ENCODE measurements at places on chromosomes 11 and 22.

- DNase-seq = no peak
These were observed 3.5 kb upstream of the TCF20 start for GRCh38 chr22:42273855-42274451.

- no peak for DNase-seq
These were observed 244.3 kb upstream of the SORL1-AS1 start for GRCh38 chr11:121696931-121697670.

GRCh38 chr11:94049351-94049750 is 28.2 kb downstream of the HEPHL1 start:
- no peak for DNase-seq

GRCh38 chr22:45868571-45869339 is 108.2 kb downstream of the WNT7B start:
- DNase-seq = no peak

DNA sequence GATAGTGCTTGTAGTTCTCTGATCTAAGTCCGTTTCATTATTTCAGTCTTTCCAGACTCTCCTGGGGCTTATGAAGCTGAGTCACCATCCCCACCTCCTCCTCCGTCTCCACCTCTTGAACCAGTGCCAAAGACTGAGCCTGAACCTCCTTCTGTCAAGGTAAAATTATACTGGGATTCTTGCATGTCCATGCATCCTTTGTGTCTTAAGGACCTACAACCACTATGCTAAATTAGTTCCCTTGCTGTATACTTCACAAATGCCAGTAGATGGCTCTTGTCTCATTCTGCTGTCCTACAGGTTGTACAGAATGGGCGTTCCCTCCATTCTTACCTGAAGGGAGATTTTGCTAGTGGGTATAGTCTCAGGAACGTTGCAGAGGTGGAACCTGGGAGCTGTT is 42.2 kb downstream of the POLD3 start:
- DNase-seq = no peak

DNA sequence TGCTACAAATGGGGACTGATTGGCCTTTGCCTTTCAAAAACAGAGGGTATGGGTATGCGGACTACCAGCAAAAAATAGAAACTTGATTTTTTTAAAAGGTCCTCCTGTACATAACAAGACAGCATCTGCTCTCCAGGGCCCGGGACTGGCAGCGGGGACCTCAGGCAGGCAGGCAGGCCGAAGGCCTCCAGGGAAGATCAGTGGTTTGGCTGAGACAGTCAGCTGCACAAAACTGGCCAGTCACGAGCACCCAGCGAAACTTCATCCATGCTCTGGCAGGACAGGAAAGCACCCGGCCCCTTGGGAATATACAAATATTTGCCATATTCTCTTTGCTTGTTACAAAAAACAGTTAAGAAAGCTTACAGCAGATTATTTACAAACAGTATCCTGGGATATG is 11.0 kb downstream of the RPL27A start:
- no peak for DNase-seq

- DNase-seq = no peak
These were observed 133.4 kb downstream of the DBX1 start for GRCh38 chr11:20026629-20027555.

DNA sequence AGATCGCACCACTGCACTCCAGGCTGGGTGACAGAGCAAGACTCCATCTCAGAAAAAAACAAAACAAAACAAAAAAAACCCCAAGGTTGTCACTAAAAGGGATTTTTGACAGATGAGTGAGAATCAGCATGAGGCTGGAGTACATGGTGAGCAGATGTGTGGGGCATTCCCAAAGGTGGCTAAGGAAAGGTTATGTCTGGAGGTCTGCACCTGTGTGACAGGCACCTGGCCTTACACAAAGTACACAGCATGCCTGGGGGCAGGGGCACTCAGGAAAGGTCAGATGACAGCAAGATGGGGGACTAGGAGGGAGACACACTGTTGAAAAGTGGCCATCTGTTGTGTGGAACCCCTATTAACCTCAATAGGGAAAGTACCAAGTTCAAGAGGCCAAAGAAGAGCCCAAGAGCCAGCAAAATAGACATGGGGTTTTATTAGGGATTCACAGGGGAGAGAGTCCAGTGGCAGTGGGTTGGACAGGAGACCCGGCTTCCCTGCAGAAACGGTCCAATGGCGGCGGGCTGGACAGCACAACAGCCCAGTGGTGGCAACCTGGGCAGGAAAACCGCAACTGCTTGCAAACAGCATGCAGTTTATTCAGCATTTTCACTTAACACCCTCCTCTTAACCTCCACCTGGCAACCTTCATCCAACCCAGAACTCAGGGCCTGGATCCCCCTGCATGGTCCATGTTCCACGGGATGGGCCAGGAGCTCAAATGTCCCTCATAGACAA is 101.1 kb downstream of the MICAL2 start:
- no peak for DNase-seq

DNA sequence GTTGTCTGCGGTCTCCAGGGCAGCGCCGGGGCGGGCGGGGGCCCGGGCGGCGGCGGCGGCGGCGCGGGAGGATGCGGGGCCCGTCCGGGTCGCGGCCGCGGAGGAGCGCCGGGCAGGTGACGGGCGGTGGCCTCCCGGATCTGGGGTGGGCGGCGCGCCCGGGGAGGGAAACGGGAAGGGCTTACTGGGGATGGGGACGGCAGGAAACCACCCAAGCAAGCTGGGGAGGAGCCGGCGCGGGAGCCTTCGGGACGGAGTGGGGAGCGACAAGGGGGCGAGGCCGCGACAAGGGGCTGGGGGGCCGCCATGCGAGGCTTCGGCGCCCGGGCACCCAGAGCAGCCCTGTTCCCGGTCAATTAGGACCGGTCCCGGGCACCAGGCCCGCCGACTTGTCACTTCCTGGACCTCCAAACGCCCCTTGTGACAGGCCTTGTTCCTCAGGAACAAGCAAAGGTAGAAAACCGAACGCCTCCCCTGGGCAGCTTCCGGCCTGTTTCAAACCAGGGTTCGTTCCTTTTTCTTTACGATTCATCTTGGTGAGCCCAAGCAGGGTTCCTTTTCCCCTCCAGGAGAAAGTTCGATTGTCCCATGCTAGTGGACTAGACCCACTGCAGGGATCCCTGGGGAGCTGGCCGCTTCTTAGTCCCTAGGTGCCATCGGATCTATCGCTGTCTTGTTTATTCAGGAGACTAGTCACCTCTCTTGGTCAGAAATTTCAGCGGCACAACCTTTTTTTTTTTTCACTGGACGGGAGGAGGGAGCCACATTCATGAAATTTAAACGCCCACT is 492 bp downstream of the JHY start:
- peak; percentile 52 for DNase-seq

GRCh38 chr22:34687116-34687515 is 378.8 kb upstream of the ISX start:
- no peak for DNase-seq

DNA sequence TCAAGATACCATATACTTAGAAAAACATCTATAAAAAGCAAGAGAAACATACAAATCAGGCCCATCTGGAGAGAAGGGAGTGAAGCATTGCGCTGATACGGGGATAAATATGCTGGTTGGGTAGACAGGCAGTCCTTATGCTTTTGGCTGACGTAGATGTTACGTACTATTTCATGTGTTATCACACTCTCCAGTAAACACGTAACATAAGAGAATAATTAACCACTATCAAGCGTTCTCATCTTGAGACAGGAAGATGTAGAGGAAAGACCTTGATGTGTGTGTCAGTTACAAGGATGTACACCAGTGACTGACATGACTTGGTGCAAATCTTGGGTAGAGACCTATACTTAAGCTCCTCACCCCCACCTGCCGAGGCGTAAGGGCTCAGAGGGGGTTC is 86.7 kb upstream of the PRODH start:
- DNase-seq = peak; percentile 23

- DNase-seq = no peak
These were observed 846.4 kb downstream of the DLG2 start for GRCh38 chr11:84780689-84781293.

DNA sequence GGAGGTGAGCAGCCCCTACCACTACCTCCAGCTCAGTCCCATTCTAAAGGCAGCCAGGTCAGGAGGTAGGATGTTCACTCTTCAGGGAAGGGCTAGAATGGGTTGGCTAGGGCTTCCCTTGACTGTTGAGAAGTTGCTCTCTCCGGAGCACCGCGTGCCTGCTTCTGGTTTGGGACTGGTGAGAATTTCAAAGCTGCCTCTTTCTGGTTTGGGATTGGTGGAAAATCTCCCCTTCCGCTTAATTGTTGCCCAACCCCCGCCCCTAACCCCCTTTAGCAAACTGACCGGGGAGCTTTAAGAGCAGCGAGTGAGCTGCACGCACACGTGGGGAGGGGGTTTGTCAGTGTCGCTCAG is 686 bp downstream of the USP2 start:
- DNase-seq = no peak

GRCh38 chr11:28899706-28900105 is 791.5 kb downstream of the METTL15 start:
- DNase-seq = no peak

GRCh38 chr11:67271541-67272284 is 5.4 kb downstream of the GRK2 start:
- peak; percentile 65 for DNase-seq

- no peak for DNase-seq
These were observed 30.8 kb downstream of the RSPH14 start for GRCh38 chr22:23110922-23111527.

DNA sequence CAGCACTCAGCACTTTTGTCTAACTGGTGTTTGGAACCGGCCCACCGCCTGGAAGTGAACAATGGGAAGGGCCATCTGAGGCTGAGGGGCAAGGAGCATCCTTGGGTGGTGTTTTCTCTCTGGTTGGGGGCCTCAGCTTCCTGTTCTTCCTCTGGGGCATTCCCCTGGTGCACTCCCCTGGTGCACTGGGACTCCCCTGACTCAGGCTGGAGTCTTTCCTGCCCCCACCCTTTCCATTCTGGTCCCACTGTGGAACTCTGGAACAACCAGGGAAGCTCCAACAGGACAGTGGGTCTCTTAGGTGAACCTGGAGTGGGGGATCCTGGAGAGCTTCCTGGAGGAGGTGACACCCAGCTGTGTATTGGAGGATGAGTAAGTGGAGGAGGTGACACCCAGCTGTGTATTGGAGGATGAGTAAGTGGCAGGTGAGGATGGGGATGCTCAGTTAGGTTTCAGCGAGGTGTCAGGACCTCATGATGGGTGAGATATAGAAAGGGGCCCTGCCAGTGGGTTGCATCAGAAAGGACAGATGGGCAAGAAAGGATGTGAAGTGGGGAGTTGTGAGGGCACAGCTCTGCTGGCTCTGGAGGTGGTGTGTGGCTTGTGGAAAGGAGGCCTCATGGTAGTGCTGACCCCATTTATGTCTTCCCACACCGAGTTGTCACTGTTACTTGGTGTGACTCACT is 132.1 kb downstream of the OSBP2 start:
- DNase-seq = no peak

DNA sequence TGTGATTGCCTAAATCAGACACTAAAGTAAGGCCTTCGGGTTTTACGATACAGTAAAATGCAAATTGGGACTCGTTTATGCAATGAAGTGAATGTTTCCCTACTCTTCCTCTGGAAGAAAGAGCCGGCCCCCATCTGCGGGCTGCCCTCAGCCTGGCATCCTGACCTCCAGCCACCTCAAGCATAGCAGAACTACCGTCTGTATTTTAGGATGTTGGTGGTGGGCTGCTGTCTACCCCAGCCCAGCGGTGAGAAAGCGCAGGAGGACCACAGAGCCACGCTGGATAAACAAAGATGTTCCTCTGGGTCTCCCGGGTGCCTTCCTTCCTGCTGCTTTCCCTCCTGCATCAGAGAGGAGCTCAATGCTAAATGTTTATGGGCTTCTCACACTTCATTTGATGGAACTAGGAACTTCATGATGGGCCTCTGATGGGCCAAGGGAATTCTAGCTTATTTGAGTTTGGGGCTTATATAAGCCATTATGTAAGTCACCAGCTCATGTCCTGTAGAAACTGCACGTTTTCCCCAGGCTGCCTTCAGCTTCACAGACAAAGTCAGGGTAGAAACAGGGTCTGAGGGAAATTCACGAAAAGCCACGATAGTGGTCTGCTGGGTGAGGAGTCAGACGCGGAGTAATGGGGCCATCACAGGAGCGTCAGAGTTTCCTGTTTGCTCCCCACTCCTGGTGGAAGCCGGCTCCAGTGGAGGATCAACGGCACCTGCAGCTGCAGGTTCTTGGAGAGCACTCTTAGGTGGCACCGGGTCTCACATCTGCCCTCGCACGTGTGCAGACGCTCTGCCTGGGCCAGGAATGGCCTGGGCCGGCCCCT is 287.4 kb downstream of the BRD1 start:
- no peak for DNase-seq

DNA sequence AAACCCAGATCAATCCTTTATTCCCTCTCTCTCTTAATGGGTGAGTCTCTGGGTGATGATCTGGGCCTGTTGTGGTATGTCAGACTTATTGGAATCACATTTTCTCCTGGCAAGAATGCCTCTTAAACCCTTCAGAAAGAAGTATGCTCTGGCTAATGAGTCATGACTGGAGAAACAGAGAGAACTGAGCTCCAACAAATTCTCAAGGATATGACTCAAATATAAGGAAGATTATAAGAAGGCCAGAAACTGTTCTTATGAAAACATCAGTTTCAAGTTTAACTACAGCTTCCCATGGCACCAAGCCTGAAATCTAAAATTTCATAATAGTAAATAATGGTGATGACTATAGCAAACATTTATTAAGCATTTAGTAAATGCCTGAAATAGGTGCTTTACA is 83.9 kb downstream of the OR5AK2 start:
- no peak for DNase-seq

DNA sequence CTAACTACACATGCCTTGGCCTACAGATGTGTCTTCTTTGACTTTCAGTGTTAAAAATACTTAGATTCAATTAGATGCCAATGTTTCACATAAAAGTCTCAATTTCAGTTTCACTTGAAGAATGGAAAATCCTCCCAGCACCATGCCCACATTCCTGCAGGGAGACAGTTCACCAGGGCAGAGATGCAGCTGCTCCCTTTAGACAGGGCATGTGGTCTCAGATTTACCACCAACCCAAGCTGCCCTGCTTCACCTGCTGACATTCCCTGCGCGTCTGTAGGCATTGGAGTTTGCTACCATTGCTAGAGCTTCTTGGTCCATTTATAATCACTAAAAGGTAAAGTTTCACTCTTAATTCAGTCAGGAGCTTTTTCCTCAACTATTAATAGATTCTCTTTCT is 113.9 kb downstream of the ARFGAP2 start:
- DNase-seq = no peak

DNA sequence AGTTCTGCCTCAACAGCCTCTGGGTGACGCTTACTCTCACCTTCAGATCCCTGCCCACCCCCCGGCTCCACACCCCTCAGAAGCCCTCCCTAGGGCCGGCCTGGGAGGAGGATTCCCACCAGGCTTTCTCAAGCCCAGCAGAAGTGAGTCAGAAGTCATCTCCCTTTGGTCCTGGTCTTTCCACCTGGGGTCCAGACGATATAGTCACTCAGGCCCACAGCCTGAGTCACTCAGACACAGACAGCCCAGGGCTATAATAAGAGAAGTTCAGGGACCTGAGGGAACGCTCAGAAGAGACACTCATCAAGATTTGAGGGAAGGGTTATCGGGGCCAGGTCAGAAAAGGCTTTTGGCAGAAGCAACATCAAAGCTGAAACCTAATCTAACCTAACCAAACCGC is 127.1 kb downstream of the SPATA19 start:
- DNase-seq = no peak

GRCh38 chr11:32259641-32260081 is 168.8 kb downstream of the RCN1 start:
- DNase-seq = no peak
